ENCODE measurements at places on chromosomes 4 and X. TPM values are rescaled to one million over a fixed set of nuclear protein-coding genes. Genes with fewer than 3 reads are reported as not detected.
A peak's percentile ranks its signal among the peaks of the same experiment; 100 is the strongest.

GRCh38 chr4:123599920-123600810 lies 203.6 kb downstream of the SPRY1 start:
- peak; percentile 72 for DNase-seq

DNA sequence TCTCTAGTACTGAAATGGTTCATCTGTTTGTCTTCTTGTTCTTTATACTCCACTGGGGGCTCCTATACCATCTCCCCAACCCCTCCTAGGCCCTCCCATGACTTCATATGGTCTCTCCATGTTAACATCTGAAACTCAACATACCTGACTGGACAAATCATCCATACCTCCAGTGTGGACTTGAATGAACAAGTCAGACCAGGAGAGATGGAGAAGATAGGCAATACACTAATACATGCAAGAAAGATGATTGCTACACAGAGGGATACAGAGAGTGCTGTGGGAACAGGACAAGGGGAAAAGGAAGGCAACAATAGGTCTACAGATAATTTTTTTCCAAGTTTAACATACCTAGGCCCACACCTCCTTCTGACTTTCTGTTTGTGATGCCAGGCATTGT lies 175.1 kb downstream of the FHIP1A start:
- no peak for DNase-seq

The NOX1 gene
- not detected for total RNA-seq

The MAP7D2 gene
- 0.08 TPM for total RNA-seq

GRCh38 chr4:122687531-122688061 lies 44.9 kb upstream of the BBS12 start:
- no peak for DNase-seq

DNA sequence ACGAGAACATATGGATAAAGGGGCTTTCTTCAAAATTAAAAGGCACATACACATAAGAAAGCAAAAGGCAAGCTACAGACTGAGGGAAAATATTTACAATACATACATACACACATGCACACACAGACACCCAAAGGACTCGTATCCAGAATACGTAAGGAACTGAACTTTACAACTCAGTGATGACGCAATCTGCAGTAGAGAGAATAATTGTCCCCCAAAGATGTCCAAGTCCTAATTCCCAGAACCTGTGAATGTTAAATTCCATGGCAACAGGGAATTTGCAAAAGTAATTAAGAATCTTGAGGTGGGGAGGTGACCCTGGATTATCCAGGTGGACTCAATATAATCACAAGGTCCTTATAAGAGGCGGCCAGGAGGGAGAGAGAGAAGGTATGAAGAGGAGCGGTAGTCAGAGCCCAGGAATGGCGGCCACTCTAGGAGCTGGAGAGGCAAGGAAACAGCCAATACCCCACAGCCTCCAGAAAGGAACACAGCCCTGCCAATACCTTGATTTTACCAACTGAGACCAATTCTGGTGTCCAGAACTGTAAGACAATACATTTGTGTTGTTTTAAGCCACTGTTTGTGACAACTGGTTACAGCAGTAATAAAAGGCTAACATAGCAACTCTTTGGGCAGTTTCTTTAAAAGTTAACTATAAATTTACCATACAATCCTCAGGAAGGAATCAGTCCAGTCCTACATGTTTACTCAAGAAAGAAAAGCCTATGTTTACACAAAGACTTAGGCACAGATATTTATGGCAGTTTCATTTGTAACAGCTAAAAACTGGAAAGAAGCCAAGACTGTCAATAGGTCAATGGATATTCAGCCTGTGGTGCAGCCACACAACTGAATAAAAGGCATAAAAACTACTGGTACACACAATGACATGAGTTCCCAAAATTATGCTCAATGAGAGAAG lies 27.3 kb upstream of the STS start:
- DNase-seq, result no peak

The SULT1E1 gene
- total RNA-seq, result 11.1 TPM

DNA sequence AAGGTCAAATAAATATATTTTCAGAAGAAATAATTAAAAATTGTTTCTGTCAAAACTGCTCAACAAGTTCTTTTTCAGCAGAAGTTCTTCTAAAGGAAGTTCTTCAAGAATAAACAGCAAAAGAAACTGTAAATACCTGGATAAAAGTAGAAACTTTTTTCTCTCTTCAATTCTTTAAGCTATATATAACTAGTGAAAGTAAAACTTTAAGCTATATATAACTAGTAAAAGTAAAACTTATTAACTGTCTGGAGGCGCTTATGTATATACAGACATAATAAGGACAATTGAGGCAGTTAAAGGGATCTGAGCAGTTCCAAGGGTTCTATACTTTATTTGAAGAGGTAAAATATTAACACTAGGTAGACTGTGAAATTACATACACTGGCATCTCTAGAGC lies 126.9 kb downstream of the LRBA start:
- no peak for DNase-seq

GRCh38 chr4:37138789-37139188 lies 105.8 kb upstream of the NWD2 start:
- DNase-seq, result no peak

The UNC5C gene
- total RNA-seq, result 0.86 TPM

- DNase-seq, result no peak
These were observed 305.7 kb upstream of the SLIT2 start for GRCh38 chr4:19945979-19946380.
